ENCODE measurements at places on chromosomes 7 and 10. TPM values are rescaled to one million over a fixed set of nuclear protein-coding genes. Genes with fewer than 3 reads are reported as not detected.

Gene ACSM6
- total RNA-seq, result not detected

Gene PAPOLB
- total RNA-seq, result 0.19 TPM

Gene KRIT1
- total RNA-seq, result 37.9 TPM

Gene RABGEF1
- 29.9 TPM for total RNA-seq

DNA sequence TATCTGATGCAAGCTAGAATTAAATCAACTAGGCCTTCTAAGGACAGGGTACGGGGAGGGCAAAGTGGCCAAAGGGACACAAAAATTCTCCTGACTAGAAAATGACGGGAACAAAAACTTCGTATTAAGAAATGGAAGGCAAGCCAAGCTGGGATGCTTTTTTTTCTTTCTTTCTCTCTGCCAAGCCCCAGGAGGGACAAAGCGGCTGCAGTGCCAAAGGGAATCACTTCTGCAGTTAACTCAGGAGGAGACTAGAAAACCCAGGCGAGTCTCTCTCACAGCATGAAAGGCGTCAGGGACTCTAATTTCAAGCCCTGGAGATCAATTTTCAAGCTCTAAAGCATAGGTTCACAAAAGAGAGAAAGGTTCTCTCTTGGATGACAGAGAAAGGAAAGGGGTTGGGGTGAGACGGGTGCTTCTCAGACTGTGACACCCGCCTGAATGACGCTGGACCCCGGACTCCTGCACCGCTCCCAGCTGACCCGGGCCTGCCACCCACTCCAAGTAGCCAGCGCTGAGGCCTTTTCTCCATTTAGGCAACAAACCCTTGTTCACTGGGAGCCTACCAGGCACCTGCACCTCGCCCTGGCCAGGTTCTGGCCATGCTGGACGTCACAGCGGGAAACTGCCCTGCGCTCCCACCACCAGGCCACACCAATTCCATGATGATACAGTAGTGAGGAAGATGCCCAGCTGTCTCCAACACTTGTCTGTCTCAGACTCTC is 56.5 kb downstream of the KIAA1549 start:
- no peak for DNase-seq

DNA sequence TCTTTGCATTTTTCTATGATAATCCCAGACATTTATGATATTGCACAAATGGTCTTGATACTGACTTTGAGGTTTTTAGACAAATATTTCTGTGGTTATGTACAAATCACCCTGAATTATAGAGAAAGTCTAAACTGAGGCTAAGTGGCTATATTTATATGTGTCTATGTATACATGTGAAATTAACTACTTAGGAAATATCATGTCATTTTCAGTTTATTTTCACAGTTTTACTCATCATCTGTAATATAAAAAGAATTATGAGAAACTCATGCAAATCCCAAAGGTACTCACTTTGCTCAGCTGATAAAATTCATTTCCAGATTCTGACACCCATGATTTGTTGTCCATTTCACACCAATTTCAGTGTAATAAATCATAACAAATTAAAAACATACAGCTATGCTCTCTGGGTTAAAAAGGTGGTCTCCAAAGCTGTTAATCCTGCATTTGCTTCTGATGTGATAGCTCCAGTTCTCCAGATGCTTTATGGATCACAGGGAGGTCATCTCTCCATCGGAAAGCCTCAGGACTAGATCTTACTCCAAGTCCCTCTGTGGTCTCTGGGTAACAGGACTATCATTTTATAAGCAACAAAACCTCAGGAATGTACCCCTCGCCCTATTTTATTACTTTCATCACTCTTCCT is 673.9 kb downstream of the PARD3 start:
- no peak for DNase-seq

DNA sequence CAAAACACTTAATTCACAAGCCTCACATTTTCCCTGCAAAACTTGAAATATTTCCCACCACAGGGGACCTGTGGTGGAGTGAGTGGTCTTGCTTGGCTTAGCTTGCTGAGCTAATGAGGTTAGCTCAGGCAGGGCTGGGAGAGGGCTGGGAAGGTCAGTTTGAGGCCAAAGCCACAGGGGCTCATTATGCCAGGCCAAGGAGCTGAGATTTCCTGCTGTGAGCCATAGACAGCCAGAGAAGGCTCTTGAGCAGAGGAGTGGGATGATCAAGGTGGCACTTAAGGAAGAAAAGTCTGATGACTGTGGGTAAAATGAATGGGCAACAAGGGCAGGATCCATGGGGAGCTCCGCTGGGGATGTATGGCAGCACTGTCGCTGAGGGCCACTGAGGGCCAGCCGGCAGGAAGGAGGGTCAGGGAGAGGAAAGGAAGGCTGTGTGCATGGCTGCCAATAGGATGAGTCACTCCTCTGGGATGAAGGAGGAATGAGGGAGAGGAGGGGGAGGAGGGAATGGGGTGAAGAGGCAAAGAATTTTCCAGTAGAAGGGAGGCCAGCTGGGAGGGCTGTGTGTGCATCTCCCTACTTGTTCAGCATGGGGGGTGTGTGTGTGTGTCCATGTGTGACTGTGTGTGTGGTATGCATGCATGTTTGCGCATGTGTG is 18.7 kb upstream of the ZNF488 start:
- DNase-seq, result peak; percentile 83

DNA sequence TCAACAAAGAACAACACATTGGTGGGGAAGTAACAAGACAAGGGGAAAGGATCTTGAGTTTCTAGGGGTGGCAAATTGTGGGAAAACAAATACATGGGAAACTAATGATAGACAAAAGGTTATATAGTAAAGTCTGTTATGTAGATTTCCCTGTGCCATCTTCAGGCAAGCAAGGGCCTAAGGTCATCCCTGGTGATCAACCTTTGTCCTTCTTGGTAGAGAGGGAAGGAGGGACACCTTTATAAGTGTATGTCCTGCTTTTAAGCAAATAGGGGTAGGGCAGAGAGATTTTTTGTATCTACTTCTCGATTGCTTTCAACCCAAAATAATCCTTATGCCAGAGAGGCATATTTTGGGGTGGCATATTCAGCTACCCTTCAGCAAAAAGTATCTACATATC is 11.8 kb upstream of the ACTA2 start:
- no peak for DNase-seq

DNA sequence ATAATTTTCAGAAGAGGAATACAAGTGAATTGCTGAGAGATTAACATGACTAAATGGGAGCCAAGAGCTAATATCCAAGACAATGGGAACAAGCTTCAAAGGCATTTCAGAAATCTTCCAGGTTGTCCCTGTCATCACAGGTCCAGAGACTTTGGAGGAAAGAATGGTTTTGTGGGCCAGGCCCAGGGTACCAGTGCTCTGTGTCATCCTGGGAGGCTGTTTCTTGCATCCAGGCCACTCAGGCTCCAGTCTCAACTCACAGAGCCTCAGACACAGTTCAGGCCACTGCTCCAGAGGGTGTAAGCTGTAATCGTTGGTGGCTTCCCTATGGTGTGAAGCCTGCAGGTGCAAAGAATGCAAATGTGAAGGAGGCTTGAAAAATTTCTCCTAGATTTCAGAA is 170.4 kb upstream of the NRG3 start:
- no peak for DNase-seq

GRCh38 chr10:37844644-37845043 is 12.8 kb downstream of the ZNF248 start:
- no peak for DNase-seq

- DNase-seq, result peak; percentile 83
Observed at GRCh38 chr7:27184337-27185012, 557 bp downstream of the HOXA11 start.

- DNase-seq, result no peak
Observed at GRCh38 chr7:18715988-18716387, 220.4 kb downstream of the HDAC9 start.

DNA sequence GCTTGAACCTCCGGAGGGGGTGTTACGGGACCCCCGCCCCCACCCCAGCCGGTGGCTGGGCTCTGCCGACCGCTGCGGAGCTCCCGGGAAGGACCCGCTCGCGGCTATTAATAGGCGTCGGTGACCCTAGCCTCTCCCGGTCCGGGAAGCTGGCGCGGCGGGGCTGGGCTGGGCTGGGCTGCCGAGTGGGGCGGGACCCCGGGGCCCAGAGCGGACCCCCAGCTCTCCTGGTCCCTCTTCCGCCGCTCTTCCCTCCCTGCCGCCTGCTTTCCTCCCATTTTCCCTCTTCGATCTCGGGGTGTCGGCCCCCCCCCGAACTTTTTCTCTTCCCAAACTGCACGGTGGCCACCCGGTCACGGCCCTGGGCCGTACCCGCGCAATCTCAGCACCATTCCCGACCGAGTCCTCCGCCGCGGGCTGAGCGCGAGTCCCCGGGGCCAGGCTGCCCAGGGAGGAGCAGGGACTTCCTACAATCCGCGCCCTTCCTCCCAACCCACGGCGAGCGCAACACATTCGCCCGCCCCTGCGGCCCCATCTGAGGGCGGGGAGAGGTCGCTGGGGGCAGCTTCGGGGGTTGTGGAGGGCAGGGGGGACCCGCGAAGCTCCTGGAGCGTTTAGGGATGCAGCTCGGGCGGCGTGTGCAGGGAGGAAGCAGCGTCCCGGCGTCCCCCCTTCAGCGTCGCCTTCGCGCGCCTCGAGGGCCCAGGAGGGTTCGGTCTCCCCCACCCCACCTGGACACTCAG is 3.1 kb upstream of the ELFN1 start:
- peak; percentile 78 for DNase-seq

GRCh38 chr7:24340727-24341126 is 56.7 kb downstream of the NPY start:
- no peak for DNase-seq

GRCh38 chr10:111516144-111516543 is 439.3 kb downstream of the ADRA2A start:
- DNase-seq, result no peak

GRCh38 chr10:59831658-59832503 is 74.5 kb downstream of the CCDC6 start:
- no peak for DNase-seq

DNA sequence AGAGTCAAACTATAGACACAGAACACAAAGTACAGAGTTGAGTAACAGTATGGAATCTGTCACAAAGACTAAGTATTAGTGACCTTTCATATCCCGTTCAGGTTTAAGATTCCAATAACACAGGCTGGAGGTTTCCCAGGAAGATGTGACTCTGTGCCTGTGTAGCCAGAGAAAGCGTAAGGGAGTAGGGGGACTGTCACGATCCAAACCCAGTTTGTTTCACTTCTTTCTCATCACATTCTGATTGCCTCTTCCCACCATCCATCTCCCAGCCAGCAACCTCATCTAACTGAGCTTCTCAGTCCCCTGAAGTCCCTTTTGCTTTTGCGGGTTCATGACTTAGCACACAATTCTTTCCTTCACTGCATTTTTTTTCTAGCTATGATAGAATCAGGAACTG is 76.4 kb upstream of the NPVF start:
- DNase-seq, result no peak

GRCh38 chr7:74182453-74183090 is 8.4 kb downstream of the EIF4H start:
- no peak for DNase-seq

DNA sequence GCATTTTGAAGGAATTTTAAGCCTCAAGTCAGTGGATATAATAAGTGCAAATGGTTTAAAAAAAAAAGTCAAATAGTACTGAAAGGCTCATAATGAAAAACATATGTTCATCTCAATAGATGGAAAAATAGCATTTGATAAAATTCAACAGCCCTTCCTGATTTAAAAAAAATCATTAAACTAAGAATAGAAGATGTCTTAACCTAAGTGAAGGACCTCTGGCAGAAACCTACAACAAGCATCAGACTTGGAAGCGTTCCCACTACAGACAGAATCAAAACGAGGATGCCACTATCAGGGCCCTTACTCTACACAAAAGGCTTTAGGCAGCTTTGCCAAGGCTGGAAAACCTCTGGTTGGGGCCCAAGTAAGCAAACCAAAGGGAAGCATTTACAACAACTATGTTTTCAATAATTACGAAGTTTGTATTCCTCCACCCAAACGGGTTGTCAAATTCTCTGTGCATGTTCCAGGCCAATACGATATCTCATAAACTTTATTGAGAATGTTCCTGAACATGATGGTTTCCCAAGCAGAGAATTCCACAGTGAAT is 45.1 kb downstream of the CYTH3 start:
- DNase-seq, result no peak

DNA sequence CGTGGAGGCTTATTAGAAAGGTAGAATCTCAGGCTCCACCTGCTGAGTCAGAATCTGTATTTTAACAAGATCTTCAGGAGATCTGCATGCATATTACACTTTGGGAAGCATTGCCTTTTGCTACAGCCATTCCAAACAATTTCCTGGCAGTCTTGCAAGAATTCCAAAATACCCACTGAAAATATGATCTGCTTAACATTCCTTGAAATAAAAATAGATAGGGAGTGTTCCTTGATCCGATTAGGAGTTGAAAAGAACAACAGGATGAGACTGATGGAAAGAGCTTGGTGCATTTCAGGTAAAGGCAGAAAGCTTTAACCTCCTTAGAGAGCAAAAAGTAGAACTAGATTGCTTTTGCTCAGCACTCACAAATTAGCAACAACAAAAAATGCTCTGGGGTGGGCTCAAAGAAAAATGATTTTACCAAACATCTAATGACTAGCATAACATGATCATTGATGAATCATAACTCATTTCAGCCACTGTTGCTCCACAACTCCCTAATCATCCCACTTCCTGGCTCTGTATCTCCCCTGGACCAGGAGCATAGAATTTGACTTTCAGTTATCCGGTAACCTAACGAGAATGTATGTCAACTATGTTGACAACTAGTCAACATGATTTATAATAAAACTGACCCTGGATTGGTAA is 115.2 kb downstream of the RNLS start:
- no peak for DNase-seq

DNA sequence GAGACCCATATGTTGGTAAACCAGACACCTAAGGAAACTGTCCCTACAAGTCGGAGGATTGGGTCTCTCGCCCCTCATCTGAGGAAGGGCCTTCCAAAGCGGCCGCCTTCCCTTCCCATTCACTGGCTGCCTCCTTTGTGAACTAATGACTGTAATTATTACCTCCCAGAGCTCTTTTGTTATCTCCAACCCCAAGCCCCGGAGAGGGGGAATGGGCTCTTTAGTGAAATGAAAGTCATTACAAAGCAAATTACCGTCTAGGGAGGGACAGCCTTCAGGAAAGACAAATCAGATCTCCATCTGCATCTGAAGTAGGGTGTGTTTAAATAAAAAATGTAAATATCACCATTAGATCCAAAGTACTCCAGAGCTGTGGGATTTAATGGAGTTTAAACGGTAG is 2.6 kb upstream of the GAD2 start:
- DNase-seq, result no peak

GRCh38 chr10:119090968-119091367 is 10.4 kb upstream of the EIF3A start:
- no peak for DNase-seq

GRCh38 chr10:10745291-10745690 is 272.4 kb upstream of the CELF2 start:
- no peak for DNase-seq

DNA sequence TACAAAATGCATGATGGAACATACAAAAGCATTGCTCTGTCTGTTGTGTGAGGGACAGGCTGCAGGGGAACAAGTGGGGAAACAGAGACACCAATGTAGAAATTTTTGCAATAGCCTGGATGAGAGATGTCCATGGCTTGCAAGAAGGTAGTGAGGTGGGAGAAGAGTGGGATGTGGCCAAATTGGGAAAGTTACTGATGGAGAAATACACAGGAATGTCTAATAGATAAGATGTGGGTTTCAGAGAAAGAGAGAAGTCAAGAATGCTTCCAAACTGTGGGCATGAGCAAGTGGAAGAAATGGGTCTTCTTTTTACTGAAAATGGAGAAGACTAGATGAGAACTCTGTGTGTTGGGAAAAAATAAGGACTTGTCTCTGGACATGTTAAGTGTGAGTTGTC is 592.7 kb downstream of the TNS3 start:
- no peak for DNase-seq

- DNase-seq, result no peak
Observed at GRCh38 chr10:90925079-90926029, 4.5 kb upstream of the ANKRD1 start.

Data from posterior vena cava (tissue), 2 donors.